ENCODE measurements at places on chromosomes 1 and 21.

DNA sequence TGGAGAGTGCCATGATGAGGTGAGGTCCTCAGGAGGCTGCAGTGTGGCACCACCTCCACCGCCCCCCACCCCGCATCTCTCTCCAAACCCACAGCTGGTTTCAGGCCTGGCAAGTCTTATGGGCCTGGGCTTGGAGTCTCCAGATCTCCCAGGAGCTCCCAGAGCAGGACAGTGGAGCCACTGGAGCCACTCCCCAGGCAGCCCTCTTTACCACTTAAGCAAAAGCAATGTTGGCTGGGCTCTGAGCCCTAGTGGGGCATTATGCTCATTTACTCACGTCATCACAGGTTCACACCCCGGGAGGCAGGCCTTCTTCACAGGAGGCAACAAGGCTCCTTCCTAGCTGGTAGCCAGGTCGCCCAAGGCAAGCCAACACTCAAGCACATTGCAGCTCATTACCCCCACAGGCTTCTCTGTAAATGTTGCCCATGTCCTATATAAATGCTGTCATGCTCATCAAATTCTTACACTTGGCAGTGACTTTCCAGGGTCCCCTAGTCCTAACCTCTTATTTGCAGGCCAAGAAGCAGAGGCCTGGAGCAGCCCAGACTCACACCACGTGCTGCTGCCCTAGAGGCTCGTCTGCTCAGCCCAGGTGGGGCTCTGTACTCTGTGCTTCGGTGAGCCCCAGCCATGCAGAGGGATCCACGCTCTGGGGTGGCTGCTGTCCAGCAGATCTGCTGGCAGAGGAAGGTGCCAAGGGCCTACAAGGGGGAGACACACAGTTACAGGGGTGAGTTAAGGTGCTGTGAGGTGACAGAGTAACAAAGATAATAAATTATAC is 459.3 kb downstream of the MATN1 start:
- DNase-seq = no peak

GRCh38 chr1:159098596-159098995 is 22.0 kb upstream of the AIM2 start:
- no peak for DNase-seq

DNA sequence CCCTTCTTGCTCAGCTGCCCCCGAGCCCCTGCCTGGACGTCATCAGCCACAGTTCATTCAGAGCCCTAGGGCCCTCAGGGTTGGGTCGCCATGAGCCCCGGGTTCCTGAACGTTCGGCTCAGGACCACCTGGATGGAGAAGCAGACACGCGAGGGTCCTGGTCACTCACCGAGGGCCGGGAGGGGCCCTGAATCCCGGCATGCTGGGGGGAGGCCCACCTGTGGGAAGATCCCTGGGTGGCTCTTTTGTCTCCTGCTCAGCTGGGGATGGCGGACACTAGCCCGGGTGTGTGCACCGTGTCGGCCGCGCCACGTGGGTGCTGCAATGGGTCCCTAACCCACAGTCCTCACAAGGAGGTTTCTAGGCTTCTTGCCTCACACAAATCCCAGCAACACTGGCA is 78.1 kb upstream of the TTC34 start:
- DNase-seq = no peak

- DNase-seq = no peak
Observed at GRCh38 chr1:115678141-115678540, 36.4 kb downstream of the VANGL1 start.

DNA sequence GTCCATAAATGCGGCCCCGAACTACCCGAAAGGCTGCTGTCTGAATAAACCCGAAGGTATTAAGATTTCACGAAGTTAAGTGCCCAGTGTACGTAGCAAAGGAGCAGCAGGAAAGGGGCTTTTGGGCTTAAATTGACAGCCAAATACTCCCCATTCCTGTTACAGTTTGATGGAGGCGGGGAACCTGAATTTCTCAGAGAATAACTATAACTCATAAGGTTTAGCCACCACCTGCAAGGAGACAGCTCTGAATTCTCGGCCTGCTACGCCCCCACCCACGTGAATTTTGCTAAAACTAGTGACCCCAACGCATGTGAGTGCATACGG is 5.2 kb downstream of the GFI1 start:
- peak; percentile 16 for DNase-seq

- DNase-seq = no peak
Observed at GRCh38 chr1:78787544-78787943, 137.9 kb downstream of the IFI44 start.

DNA sequence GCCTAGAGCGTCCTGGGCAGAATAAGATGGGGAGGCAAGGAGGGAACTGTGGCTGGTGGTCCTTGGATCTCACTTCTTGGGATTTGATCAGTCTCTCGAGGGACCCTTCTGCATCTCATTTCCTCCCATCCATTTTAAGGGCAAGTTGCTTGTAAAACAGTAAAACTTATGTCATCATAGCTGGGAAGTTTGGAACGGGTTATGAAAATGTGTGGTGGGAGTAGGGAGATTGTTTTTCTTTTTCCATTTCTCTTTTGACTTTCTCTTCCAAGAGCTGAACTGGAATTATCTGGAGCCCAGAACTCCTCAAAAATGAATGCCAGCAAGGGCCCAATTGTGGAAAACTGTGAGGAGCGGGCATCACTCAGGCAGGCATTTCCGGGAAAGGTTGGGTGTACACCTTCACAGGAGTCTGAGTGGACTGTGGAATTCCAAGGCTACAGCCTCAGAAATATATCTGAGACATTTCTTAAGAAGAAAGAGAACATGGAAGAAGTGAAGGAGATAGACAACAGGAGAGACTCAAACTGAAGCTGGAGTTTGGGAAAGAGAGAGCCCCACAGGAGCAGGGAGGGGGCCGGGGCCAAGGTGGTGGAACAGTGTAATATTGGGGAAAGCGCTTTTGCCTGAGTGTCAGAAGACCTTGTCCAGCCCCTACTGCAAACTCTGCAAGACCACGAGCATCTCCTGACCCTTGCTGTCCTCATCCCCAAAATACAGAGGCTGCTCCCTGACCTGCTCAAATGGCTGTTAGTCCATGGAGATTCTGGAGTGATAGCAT is 185.1 kb downstream of the FOXD2 start:
- DNase-seq = no peak

DNA sequence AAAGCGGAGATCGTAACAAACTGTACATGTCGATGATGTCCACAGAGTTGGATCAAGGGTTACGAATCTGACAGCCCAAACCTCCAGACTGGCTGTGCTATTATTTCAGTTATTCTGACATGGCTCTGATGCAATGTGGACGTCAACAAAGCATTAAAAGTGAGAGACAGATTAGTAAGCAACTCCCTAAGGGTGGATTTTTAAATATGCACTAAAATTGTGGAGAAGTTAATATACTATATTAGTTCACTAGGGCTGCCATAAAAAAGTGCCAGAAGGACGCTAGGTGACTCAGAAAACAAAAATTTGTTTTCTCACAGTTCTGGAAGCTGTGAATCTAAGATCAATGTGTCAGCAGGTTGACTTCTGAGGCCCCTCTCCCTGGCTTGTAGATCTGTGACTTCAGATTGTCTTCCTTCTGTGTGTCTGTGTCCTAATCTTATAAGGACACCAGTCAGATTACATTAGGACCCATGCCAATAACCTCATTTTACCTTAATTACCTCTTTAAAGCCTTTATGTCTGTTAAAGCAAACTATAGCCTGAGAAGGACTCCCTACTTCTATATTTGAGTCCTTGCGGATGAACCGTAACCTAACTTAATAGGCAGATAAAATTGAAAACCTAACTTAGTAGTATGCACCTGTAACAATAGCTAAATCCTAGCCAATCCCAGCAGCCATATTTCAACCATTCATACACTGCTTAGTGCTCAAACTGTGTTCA is 66.0 kb upstream of the BACH1 start:
- no peak for DNase-seq

DNA sequence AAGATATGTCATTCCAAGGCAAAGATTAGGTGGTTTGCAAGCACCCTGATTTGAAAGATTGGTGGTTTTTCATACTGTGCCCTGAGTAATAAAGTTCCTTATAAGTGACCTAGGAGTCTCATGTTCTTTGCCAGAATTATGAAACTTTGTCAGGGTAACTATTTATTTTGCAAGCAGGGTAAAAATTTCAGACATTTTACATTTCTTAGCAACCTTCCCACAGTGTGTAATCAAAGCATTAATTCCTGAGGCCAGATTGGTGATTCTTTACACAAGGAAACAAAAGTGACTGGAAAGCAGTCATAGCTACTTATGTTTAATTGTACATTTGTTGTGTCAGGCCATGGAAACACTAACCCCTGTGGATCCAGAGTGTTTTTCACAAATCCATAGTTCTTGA is 998.0 kb upstream of the B3GALT2 start:
- DNase-seq = no peak

DNA sequence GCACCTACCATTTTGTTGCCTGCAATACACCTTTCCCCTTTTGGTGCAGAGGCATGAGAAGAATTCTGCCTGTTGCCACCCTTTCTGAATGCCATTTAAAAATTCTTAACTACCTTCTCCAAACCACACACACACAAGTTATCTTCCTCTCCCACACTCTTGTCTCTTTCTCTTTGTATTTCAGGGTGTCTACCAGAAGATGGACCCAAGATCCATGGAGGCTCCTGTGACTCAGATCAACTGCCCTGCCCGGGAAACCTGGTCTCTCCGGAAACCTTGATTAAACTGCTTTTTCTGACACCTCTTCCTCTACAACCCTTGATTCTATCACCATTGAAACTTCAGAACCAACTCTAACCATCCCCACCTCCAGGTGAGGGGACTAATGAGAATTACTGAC is 2.4 kb upstream of the TARS2 start:
- no peak for DNase-seq

- DNase-seq = no peak
Observed at GRCh38 chr1:182731852-182732575, 47.6 kb upstream of the RGS8 start.

DNA sequence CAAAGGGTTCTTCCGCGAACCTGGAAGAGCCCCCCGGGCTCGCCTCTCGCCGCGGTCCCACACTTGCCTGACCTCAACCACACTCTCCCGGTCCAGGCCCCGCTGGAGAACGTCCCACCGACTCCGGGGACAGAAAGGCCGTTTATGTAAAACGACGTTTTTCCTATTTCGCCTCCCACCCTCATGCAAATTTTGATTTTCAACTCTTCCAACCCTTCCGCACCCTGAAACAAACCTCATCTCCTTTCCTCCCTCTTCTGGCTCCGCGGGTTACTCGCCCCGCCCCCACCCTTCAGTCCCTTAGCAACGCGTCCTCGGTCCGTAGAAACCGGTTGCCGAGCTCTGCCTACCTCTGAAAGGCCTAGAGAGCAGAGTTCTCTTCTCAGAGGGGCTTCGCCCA is at the start of gene C1orf141:
TSS of gene C1orf141 (minus strand) at position 276 of the 400 bp plus-strand sequence. CDS start 7,730 bp downstream, outside the sequence.
- peak; percentile 19 for DNase-seq

DNA sequence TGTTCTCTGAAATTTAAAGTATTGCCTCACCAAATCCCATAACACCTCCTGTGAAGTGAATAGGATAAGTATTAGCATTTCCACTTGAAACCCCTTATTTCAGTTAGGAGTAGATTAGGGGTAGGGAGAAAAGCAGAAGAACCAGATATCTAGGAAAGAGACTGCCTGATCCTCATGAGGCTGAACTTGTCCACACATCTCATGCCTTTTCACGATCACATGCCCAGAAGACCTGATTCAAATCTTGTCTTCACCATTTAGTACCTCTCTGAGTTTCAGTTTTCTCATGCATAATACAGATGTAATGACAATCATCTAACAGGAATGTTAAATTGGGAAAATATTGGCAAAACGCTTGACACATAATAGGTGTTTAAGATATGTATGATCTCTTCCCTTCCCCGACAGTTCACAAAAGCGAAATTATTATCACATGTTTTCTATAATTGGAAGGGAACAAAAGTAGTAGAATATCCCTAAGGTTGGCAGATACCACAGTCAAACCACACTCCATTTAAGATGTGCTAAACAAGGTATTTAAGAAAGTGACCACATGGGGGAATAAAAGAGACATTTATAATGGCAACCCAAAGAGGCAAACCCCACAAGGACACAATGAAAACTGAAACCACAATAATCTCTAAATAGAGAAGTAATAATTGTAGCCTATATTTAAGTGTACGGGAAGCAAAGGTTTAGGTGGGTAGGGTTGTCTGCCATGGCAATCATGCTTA is 25.2 kb downstream of the GFI1 start:
- peak; percentile 8 for DNase-seq

DNA sequence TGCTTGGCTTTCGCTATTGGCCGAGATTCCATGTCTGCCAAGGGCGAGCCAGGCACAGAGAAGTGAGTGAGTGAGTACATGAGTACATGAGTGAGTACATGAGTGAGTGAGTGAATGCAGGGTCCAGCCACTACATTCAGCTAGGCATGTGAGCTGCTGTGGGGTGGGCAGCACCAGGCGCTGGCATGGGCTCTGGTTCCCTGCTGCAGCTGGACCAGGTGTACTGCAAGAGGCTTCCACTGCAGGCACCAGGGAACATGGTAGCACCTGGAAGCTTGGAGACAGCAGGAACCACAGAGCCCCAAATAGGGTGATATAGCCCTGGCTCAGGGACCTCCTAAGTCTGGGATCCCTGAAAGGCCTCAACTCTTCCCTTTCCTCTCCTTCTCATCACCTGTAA is 330.2 kb downstream of the USP25 start:
- no peak for DNase-seq

DNA sequence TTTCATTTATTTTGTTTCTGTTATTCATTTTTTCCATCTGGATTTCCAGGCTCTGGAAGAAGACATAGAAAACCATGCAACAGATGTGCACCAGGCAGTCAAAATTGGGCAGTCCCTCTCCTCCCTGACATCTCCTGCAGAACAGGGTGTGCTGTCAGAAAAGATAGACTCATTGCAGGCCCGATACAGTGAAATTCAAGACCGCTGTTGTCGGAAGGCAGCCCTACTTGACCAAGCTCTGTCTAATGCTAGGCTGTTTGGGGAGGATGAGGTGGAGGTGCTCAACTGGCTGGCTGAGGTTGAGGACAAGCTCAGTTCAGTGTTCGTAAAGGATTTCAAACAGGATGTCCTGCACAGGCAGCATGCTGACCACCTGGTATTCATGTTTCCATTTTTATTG is 63.5 kb upstream of the BMP8A start:
- no peak for DNase-seq

DNA sequence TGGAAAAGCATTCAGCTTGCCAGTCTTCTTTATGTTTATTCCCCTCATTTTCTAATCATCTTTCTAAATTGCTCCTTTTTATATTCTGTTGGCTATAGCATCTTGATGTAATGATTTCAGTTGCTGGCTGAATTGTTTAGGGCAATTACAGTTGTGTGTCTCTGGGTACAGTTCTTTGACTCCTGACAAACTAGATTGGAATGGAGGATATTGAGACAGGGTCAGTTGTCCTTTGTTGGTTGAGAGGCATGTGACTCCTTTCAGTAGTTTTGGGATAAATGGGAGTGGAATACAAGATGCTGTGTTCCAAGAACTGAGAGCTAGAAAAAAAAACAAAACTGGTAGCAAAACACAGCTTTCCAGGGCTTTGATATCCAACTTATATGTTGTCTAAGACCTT is 1.5 kb downstream of the CENPF start:
- DNase-seq = no peak

- no peak for DNase-seq
Observed at GRCh38 chr21:32413015-32413504, 554 bp downstream of the EVA1C start.
